ENCODE measurements at places on chromosomes 2 and 18.

- DNase-seq = no peak
Observed at GRCh38 chr18:37465958-37466357, 99.6 kb downstream of the CELF4 start.

GRCh38 chr2:3595985-3596384, 1.1 kb downstream of the COLEC11 start:
- DNase-seq = no peak

DNA sequence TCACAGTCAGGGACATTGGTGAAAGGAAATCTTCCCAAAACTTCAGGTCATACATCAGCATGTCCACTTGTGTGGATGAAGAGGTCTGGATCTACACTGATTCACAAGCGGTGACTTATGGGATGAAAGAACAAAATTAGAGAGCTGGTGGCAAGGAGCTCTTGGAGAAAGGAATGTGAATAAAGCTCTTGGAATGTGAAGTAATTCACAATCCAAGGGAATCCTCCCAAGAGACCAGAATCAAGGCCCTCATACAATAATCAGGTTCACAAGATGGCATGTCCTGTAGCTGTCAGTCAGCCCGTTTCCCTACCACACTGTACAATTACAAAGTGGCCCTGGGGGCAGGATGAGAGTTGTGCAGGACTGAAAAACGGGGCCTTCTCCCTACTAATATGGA, 96.2 kb downstream of the MRPS9 start:
- DNase-seq = no peak

GRCh38 chr2:73892631-73893329, at the start of gene ACTG2:
Gene ACTG2, plus strand, starts transcription at chr2:73893008. Its CDS starts 8,304 bp downstream, at chr2:73901312.
- DNase-seq = no peak

GRCh38 chr2:229784791-229785190, 70.4 kb upstream of the DNER start:
- no peak for DNase-seq

- DNase-seq = no peak
Observed at GRCh38 chr18:57845605-57846074, 42.5 kb upstream of the ATP8B1 start.

GRCh38 chr2:36485521-36485920, 112.4 kb downstream of the FEZ2 start:
- no peak for DNase-seq

- no peak for DNase-seq
Observed at GRCh38 chr2:100283724-100284501, 38.4 kb downstream of the LONRF2 start.

DNA sequence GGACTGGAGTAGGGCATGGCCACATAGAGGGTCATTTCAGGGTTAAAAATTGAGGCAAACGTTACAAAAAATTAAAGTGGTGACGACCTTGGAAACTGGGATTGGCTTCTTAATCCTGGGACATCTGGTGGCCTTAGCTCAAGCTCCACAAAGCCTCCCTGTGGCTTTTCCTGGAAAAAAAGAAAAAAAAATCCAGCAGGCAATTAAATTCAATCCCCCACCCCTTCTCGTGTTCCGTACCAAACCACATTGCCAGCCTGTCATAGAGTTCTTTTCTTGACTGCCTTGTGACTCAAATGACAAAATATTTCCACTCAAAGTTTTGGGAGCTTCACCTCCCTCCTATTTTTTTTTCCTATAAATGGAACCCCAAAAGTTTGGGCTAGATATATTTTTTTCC, 195.6 kb downstream of the HRH4 start:
- DNase-seq = no peak

- no peak for DNase-seq
Observed at GRCh38 chr2:200482194-200482593, 27.7 kb downstream of the KCTD18 start.

GRCh38 chr2:166449439-166449838, 44.6 kb downstream of the SCN7A start:
- DNase-seq = no peak

GRCh38 chr2:69578198-69578540, 65.4 kb downstream of the AAK1 start:
- no peak for DNase-seq

DNA sequence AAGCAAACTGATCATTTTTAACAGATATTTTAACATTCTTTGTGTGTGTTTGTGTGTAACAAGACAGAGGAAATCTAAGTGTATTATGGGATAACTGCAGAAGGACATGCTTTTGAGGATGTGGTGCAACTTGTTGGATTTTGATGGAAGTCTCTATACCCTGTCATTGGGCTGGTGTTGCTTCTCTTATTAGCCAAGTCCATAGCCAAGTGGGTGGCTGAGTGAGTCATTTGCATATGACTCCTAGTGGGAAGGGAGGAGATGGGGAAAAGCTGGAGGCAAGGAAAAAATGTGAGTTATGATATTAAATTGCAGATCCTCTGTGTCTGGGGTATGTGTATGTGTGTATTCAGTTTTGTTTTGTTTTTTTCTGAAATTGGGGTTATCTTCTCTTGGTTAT, 879.9 kb downstream of the DCC start:
- no peak for DNase-seq

- no peak for DNase-seq
Observed at GRCh38 chr2:224671731-224672130, 44.4 kb downstream of the CCDC195 start.

Measured in CD4-positive, alpha-beta T cell treated with Interleukin-2 at 100 ng/mL for 4 hours (primary cell).